ENCODE measurements at places on chromosomes 2 and 18.

GRCh38 chr18:24534271-24534670 is 73.8 kb downstream of the HRH4 start:
- DNase-seq: no peak

DNA sequence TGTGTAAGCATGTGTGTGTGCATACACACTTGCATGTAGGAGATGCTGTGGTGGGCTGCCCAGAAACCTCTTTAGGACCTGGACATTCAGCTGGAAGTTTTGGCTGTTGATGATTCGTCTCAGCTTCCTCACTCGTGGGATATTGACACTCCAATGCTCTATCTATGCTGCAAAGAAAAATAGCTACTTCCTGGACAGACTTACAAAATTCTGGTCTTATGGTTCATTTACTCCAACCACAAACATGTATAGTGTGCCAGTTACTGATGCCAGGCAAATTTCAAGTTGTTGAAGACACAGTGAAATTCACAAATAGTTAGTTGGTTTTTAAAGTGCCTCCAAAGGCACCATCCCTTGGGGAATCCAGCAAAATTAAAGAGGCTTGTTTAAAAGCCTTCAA is 882.6 kb downstream of the CPS1 start:
- DNase-seq: no peak

GRCh38 chr18:75249175-75249518 is 38.5 kb downstream of the TSHZ1 start:
- no peak for DNase-seq

DNA sequence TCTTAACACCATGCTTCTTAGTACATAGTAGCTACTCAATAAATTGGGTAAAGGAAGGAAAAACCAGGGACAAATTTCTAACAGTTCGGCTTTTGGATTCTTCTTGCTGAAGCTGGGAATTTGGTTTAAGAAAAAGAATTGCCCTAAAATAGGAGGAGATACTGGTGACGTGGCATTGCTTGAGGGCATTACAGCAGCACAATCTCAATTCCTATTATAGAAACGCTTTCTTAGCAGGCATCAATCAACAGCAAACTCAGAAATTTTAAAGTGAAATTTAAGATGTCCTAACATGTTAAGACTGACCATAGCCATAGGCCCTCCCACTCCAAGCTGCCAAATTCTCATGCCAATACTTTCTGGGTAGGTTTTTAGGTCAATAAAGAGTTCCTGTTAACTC is 169.5 kb downstream of the SRBD1 start:
- no peak for DNase-seq

DNA sequence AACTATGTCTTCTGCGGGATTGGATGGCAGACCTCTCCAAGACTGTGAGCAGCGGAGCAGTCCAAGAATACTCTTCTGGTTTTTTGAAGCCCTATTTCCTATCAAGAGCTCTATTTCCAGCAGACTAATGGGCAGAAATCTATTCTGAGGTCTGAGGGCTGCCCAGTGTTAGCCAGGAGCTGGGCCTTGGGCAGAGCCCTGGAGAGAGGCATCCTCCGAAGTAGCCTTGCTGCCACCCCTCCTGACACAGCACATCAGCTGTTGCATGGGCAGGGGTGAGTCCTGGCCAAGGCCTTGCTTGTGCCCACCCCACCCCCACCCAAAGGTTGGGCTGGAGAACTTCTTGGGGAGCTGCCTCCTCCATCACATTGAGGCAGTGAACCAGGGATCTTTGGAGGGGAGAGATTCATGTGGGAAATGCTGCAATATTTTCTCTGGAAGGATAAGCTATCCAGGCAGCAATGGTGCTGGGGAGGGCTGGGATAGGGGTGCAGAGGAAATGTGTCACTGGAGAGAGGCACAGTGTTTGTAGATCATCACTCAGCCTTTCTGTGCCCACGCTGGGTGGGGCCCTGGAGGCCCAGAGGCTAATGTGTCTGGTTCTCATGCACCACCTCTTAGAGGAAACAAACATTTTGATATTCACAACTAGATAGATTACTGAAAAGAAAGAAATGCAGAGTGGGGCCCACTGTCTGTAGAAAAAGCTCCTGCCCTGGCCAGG is 104.7 kb downstream of the VSNL1 start:
- no peak for DNase-seq

GRCh38 chr18:10935588-10935987 is 213.8 kb downstream of the PIEZO2 start:
- DNase-seq: no peak

- DNase-seq: no peak
Measured at GRCh38 chr2:27263287-27264252, 723 bp upstream of the SLC30A3 start.

- DNase-seq: no peak
Measured at GRCh38 chr2:104812286-104812685, 41.6 kb upstream of the POU3F3 start.

GRCh38 chr2:232377319-232377718 is 1.2 kb upstream of the ALPP start:
- DNase-seq: no peak

GRCh38 chr2:97918818-97919217 is 76.9 kb downstream of the TMEM131 start:
- no peak for DNase-seq

- no peak for DNase-seq
Measured at GRCh38 chr2:171529914-171530313, 7.6 kb downstream of the CYBRD1 start.

DNA sequence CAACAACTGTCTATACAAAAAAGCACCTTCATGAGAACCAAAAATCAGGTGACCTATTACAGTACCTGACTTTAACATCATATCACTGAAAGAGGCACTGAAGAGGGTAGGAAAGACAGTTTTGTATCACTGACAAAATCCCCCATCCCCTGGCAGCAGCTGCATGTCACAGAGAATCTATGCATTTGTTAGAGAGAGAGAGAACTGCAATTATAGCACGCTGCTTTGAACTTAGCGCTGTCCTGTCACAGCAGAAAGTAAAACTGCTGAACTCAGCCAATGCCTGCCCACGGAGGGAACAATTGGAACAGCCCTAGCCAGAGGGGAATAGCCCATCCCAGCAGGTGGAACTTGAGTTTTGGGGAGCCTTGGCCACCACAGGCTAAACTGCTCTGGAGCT is 75.1 kb upstream of the NOL4 start:
- DNase-seq: no peak

DNA sequence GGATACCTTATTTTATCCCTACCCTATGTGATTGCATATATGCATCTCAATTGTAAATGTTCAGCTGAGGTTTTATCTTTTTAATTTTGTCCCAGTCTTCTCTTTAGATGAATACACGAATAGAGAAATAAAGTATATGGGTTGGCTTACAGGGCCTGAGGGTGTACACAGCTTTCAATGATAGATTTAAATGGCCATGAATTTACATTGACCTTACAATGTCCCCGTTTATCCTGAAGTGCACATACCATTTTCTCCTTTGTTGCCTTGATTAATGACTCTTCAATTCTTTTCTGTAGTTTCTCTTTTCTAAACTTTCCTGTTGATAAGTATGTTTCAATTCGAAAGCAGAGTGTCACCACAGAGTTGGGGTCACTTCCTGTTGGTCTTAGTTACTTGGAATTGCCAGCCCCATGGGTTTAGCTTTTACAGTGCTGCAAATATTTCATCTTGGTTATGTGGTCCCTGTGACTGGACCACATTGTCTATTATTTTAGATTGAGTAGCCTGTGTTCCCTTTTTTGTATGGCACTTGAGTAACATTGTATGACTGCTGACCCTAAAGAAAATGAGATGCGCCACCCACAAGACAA is 1616.3 kb upstream of the ACVR2A start:
- DNase-seq: no peak

DNA sequence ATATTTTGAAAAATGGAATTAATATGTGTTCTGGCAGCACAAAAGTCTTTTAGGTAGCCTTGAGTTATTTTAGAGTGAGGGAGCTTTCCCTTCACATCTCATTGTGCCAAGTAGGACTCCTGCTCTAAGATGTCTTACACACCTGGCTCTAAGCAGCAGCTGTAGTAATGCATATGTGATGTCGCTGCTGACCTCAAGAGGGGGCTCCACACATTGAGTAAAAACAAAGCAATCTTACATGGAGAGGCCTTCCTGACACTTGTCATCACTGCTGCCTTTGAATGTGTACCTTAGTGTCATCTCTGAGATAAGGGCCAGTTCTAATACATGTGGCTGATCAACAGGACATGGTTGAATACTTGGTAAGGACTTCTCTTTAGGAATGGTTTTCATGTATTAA is 75.8 kb downstream of the ACTR3 start:
- DNase-seq: no peak

DNA sequence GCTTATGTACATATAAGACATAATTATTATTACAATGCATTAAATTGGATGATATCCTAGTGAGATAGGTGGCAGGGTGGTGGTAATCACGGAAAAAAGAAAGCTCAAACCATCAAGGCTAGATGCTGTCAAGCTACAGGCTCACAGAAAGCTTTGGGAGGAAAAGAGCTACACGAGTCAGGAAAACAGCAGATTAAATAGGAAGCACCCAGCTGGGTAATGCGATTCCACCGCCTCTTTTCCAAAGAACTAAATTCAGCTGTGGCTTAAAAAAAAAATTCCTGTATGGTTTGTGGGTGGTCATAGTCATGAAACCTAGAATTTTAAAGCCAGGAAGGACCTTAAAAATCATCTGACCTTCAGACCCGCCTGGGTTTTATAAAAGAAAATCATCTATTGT is 23.7 kb upstream of the PTPN4 start:
- no peak for DNase-seq

GRCh38 chr18:77851802-77852201 is 602.2 kb downstream of the GALR1 start:
- no peak for DNase-seq

GRCh38 chr2:9445089-9445488 is 21.6 kb downstream of the CPSF3 start:
- no peak for DNase-seq

GRCh38 chr2:105497094-105497493 is 98.2 kb upstream of the FHL2 start:
- DNase-seq: no peak

GRCh38 chr2:149226790-149227189 is 103.6 kb upstream of the LYPD6 start:
- no peak for DNase-seq

- no peak for DNase-seq
Measured at GRCh38 chr18:59467497-59467896, 108.4 kb upstream of the LMAN1 start.

GRCh38 chr2:105708697-105709096 is 36.0 kb upstream of the NCK2 start:
- DNase-seq: no peak

DNA sequence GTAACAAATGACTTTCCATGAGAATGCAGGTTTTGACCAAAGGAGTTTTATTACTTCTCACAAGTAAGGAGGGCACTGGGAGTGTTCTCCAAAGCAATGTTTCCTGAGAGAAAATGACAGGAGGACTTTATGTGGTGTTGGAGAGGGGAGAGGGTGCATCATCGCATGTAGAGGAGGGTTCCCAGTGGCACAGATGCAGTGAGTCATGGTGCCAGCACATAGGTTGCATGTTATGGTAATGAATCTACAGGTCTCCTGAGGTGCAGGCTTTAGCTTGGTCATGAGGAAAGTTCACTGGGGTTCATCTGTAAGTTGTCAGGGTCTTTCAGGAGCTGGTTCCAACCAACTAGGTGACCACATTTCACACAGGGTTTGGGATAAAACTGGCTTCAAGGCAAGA is 30.4 kb downstream of the NAT8 start:
- DNase-seq: no peak

DNA sequence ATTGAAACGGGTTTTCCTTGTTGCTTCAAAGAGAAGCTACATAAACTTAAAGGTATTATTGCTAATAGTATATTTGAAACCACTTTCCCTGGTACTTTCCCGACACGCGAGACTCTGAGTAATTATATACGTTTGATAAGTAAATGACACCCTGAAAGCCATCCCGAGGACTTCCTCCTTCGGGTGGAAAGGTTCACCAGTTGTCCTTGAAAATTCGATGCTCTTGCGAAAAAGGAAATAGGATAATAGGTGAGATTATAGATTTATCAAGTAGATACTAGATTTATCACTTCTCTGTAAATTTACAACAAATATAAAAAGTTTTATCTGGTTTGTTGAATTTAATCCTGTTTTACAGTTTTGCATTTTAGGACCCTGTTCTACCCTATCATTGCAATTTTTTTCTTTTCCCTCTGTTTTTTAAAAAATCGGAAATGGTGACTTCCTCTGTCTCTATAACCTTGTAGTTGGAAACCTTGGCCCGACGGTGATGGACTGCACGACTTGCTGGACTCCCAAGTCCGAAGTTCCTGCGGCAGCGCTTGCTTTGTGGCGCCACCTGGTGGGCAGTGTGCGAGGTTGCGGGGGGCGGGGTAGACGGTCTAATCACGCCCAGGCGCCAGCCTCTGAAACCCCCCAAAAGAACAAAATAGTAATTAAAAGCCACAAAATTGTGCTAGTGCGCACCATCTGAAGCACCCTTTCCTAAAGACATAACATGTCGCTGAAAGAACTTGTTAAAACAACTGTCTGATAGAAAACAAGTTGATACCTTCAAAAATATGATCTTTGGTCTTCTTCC is 972 bp upstream of the DLX2 start:
- peak; percentile 54 for DNase-seq

DNA sequence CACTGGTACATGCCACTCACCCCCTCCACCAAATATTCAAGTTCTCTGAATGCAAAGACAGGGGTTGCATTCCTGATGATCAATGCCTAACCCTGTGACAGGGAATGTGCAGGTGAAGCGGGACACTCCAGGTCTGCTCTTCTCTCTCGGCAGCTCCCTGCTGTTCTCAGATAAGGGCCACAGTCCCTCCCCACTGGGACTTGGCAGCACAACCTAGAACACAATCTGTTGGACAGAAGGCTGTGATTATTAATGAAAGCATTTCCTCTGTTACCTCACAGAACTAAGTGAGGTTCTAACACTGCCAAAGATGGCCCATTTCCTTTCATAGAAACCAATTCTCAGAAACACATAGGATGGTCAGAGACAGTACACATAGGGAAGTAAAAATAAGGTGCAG is 42.7 kb downstream of the VSNL1 start:
- DNase-seq: no peak

GRCh38 chr2:8606226-8606625 is 75.6 kb upstream of the ID2 start:
- DNase-seq: no peak

DNA sequence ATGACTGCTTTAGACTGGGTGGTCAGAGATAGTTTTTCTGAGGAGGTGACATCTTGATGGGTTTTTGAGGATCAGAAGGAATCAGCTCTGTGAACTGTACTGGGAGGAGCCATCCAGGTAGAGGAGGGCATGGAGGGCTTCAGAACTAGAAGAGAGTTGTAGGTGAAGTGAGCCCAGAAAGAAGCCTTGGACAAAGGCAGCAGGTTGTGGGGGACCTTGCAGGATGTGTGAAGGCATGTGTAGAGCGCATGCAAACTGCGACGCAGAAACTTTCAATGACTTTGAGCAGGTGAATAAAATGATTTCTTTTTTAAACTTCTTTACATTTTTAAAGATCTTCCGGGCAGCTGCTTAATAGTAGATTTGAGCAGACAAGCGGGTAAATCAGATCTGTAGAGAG is 83.9 kb upstream of the SIX2 start:
- no peak for DNase-seq
